ENCODE measurements at places on chromosomes 2 and 18. TPM values are rescaled to one million over a fixed set of nuclear protein-coding genes. Genes with fewer than 3 reads are reported as not detected.

Gene LYG2
- not detected for total RNA-seq

Gene NT5C1B
- total RNA-seq = not detected

Gene LHCGR
- not detected for total RNA-seq

Gene CDH19
- not detected for total RNA-seq

Gene MAP3K19
- total RNA-seq = not detected

Gene EIPR1
- total RNA-seq = 32.0 TPM

Gene ALK
- not detected for total RNA-seq

Gene ASXL3
- 23.0 TPM for total RNA-seq

Gene ALPI
- not detected for total RNA-seq

Gene RTP5
- total RNA-seq = not detected

Gene IWS1
- 60.4 TPM for total RNA-seq

DNA sequence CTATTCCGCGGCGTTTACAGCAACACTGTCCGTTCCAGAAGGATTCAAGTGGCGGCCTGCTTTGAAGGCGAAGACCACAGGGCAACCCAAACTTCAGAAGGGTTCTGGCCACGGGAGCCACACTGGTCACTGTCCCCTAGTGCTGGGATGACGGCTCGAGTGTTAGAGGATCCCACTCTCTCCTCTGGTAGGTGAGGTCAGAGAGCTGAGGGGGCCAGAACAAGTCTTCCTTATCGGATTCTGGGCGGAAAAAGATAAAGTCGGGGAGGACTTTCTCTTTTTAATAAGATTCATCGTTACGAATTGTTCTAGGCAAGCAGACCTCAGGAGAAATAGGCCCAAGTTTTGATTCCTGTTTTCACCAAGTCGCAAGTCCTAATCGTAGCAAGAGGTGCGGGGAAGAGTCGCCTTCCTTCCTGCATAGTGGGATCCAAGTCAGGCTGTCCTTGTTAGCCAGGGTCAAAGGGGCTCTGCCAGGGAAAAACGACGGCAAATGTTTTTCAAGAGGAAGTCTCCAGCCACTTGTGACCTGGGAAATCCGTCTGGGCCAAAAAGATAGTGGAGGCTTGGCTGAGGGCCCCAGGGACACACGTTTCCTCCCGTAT is 864 bp upstream of the MYL12A start:
- no peak for DNase-seq

GRCh38 chr2:126115975-126116374 is 540.0 kb upstream of the GYPC start:
- DNase-seq = no peak

- DNase-seq = no peak
These were observed 22.1 kb downstream of the TNP1 start for GRCh38 chr2:216837740-216838139.

DNA sequence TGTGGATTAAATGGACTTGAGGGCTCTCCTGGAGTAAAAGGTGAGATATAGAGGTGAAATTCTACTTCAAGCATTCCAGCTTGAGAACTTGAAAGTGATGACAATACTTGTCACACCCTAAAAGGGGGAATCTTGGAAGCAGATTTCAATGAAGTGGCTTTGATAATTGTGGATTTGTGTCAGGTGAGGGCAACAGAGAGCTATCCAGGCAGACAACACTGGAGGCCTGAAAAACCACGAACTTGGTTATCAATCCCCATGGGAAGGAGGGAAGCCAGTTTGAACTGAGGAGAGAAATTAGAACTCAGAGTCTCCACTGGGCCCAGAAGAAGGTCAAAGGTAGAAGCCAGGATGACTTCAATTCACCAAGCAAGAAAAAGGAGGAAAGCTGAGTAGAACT is 263.9 kb downstream of the FIGN start:
- DNase-seq = no peak

DNA sequence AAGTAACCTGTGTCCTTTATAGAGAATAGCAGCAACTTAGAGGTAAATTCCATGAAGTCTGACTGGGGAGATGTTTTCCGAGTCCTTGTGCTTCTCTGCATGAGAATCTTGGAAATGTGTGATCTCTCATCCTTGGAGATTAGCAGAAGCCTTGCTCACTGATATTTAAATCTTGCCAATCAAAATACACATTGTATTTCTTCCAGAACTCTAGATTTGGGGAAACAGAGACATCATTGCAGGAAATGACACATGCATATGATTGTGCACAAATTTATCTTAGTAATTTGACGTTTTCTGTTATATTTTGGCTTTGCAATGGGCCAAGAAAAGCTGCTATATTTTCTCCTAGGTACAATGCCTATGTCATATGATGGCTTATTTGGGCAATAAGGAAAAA is 182.6 kb downstream of the ZNF804A start:
- DNase-seq = no peak

DNA sequence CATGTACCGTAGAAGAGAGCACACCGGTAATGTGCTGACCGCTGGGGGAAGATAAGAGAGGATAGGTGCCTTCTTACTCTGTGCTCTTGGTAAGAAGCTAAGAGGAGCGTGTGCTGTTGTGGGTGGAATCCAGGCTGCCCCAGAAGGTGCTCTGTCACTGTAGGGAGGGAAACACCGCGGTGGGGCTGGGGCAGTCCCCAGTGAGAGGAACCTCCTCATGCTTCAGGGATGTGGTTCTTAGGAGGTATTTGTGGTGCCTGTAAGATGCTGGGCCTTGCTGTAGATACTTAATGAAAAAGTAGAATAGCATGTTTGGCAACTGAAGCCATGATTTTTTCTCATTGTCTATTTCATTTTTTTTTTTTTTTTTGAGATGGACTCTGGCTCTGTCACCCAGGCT is 1.1 kb downstream of the COLEC11 start:
- DNase-seq = no peak

DNA sequence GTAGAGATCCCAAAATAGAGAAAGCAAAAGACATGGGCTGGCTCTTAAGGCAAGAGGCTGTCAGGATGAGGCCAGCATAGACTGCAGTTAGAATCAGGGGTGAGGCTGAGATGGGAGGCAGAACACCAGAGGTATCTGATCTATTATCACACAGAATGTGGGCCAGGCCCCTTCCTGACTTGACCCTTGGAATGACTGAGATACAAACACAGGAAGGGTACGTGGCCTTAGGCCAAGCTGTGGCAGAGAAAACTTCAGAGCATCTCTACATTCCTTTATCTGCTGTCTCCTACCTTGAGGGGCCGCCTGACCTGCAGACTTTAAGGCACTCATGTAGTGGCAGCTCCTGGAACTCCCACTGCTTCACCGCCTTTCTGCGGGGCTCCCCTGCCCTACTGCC is 28.4 kb downstream of the TMEM17 start:
- no peak for DNase-seq

GRCh38 chr2:81266106-81266505 is 961.6 kb upstream of the LRRTM1 start:
- no peak for DNase-seq

GRCh38 chr2:72837171-72837570 is 11.3 kb upstream of the EXOC6B start:
- no peak for DNase-seq

DNA sequence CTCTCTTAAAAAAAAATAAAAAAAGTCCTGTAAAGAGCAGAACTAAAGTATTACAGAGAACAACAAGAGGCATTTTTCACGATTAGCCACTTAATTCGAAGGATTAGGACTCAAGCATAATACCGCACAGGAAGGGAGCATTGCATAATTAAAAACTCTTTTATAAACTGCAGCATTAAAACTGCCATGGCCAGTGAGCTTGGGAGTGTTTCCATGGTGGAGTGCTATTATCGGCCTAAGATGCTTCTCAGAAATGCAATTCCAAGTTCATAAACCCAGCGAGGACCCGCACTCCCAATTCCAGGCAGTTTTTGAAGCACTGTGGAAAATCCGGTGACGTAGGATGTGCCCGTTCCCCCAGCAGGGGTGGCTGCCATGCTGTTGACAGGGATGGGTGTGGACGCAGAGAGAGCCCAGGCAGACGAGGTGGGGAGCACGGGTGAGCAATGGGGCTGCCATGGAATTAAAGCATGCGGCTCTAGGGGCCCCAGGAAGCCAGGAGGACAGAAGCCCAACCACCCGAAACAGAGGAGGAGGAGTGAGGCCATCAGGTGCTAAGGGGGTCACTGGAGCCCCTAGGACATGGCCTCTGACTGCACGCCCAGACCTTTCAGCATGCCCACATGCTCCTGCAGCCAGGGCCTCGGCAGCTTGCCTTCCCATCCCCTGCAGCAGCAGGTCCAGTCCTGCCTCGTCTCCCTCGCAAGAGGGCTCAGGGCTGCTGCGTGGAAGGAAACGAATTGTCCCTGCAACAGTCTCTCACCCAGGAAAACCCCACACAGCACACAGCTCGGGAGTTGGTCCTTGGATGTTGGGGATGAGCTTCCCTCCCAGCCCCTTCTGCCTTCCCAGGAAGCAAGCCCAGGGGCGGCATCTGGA is 233.4 kb downstream of the NDUFA10 start:
- no peak for DNase-seq

DNA sequence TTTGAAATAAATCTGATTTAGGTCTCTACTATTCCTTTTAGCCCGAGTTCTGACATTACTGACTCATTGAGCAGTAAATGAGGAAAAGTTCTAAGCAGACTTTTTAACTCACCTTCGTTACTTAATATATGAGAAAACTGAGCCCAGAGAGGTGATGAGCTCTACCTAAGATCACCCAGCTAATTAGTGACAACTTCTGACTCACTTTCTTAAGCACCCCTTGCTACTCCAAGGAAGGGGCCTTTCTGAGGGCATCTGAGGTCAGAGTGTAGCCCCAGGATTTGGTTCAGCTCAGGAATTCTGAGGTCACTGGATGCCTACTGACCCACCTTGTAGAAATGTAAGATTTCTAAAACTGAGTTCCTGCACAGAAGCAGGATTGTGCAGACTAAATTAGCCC is 102.2 kb upstream of the FZD5 start:
- no peak for DNase-seq

DNA sequence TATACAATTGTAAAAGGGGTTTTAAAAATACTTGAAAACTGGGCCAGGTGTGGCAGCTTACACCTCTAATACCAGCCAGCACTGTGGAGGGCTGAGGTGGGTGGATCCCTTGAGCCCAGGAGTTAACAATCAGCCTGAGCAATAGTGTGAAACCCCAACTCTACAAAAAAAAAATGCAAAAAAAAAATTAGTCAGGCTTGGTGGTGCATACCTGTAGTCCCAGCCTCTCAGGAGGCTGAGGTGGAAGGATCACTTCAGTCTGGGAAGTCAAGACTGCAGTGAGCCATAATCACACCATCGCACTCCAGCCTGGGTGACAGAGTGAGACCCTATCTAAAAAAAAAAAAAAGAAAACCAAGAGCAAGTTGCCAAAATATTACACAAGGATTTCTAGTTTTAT is 182.7 kb downstream of the UBE2E3 start:
- no peak for DNase-seq

DNA sequence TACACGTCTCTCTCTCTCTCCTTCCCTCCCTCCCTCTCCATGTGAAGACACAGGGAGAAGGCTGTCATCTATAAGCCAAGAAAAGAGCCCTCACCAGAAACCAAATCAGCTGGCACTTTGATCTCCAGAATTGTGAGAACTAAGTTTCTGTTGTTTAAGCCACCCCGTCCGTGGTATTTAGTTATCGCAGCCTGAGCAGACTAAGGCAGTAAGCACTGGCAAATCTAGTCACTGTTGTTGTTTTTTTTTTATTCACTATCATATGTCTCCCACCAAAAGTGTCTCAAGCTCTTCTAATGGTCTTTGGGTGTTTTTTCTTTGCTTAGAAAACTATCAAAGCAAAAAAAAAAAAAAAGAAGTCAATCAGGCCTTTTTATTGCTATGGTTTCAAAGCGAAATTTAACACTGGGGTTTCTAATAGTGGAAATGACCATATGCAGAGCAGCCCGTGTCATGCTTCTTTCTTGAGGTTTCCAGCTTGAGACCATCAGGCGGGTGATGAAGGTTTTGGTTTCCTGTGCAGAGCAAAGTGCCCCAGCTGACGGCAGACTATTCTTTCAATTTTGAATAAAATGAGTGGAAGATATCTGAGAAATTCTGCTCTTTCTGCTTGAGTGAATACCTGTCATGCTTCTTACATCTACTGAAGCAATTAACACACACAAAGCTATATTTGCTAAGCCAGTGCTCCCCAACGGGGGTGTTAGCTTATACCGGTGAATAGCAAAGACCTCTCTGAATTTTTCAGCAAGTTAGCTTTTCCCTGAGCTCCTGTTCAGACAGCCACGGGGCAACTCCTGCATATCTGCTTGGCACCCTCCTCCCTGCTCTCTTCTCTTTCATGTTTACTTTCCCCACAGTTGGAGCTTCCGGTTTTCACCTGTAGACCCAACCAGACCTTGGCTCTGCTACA is 394.1 kb upstream of the ATP5MC3 start:
- DNase-seq = no peak

- DNase-seq = no peak
These were observed 450.1 kb upstream of the LRATD1 start for GRCh38 chr2:14182227-14182946.

DNA sequence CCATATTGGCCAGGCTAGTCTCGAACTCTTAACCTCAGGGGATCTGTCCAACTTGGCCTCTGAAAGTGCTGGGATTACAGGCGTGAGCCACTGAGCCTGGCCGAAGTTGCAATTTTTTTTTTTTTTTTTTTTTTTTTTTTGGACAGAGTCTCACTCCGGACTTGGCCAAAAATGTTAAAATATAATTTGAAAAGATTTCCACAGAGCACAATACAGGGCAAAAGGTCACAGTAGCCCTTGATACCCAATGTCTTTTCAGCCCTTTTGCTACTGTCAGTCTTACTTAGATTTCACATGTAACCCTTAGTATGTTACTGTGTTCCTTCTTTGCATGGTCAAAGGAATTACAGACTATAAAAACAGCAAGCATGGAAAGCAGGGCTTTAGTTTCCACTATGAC is 42.6 kb upstream of the MAPRE2 start:
- no peak for DNase-seq

DNA sequence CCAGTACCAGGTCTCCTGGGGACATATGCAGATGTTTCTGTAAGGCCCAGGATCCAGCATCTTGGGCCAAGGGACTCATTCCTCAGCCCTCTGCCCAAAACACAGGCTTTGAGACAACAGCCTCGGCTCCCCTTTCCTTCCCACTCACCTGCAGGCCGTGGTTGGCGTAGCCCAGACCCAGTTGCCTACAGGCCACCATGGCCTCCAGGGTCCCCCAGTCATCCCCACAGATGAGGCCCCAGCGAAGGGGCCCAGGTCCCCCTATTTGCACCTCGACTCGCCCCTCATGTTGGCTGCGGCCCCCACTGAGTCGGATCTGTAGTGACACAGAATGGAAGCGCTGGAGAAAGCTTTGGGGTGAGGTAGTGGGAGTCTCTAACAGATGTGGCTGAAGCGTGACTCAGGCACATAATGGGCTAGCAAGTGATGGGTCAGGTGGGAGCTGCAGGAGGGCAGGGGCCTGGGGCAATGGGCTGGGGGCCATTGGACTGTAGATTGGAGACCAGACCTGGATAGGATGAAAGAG is 5.8 kb downstream of the HTRA2 start:
- DNase-seq = no peak

- DNase-seq = no peak
These were observed 50.4 kb downstream of the CHMP3 start for GRCh38 chr2:86512892-86513291.

Measured in progenitor cell of endocrine pancreas (in vitro differentiated cells).